ENCODE measurements at places on chromosomes 5 and 9. TPM values are rescaled to one million over a fixed set of nuclear protein-coding genes. Genes with fewer than 3 reads are reported as not detected.

TAF7 gene
- 61.8 TPM for total RNA-seq

HK3 gene
- 0.03 TPM for total RNA-seq

AHRR gene
- 5.4 TPM for total RNA-seq

ENHO gene
- total RNA-seq = 1.9 TPM

WDR31 gene
- 1.6 TPM for total RNA-seq

SIT1 gene
- total RNA-seq = not detected

HAVCR2 gene
- total RNA-seq = 0.52 TPM

SLU7 gene
- total RNA-seq = 39.0 TPM

TRIM36 gene
- total RNA-seq = 2.0 TPM

PCDHB1 gene
- total RNA-seq = not detected

FSD1L gene
- total RNA-seq = 5.1 TPM

CAMK4 gene
- total RNA-seq = not detected

CDKN2A gene
- total RNA-seq = not detected

SPINK1 gene
- total RNA-seq = 0.98 TPM

IFNA2 gene
- not detected for total RNA-seq

CDH6 gene
- 0.12 TPM for total RNA-seq

SMIM33 gene
- not detected for total RNA-seq

HTR4 gene
- total RNA-seq = not detected

ARHGEF28 gene
- 11.0 TPM for total RNA-seq

NUTM2G gene
- total RNA-seq = not detected

SLC4A9 gene
- not detected for total RNA-seq

ARID3C gene
- 0.20 TPM for total RNA-seq

FYB1 gene
- 9.9 TPM for total RNA-seq

Data from A549 treated with dexamethasone at 1 μM for 4 hours (cell line).